ENCODE measurements at places on chromosomes 3 and 15.

- peak; percentile 57 for DNase-seq
Measured at GRCh38 chr3:32797776-32798175, 20.0 kb upstream of the TRIM71 start.

DNA sequence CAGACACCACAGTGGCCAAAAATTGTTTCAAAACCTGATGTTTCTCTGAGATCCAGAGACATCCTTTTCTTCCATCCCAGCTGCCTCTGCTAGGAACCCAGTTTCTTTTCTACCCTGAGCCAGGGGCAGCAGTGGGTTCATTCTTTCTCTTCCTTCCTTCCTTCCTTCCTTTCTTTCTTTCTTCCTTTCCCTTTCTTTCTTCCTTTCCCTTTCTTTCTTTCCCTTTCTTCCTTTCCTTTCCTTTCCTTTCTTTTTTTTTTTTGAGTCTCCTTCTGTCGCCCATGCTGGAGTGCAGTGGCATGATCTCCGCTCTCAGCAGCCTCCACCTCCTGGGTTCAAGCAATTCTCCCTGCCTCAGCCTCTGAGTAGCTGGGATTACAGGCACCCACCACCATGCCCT lies 30.7 kb upstream of the COPG1 start:
- no peak for DNase-seq

- peak; percentile 45 for DNase-seq
Measured at GRCh38 chr15:25501828-25502446, 63.1 kb upstream of the UBE3A start.

DNA sequence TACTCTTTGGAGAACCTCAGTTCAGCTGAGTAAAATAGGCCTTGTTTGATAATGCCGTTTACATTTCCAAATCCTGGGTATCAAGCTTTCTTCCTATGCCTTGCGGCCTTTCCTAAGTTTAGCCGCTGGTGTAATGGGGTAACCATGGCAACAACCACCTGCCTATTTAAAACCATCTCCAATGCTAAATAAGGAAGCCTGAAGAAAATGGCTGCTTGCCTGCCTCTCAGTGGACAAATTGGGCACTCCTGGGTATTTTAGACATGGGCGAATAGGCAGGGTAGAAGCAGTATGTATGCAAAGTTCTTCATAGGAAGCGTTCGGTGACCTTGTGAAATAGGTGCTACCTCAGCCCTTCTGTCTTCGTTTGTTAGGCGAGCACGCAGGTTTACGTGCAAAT lies 122.7 kb downstream of the DGKG start:
- peak; percentile 50 for DNase-seq

- no peak for DNase-seq
Measured at GRCh38 chr3:33940736-33941135, 142.3 kb downstream of the PDCD6IP start.

DNA sequence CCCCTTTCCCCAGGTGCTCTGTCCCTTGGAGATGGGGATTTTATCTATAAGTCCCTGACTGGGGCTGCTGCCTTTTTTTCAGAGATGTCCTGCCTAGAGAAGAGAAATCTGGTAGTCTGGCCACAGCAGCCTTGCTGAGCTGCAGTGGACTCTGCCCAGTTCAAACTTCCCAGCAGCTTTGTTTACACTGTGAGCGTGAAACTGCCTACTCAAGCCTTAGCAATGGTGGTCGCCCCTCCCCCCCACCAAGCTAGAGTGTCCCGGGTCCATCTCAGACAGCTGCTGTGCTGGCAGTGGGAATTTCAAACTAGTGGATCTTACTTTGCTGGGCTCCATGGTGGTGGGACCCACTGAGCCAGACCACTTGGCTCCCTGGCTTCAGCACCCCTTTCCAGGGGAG lies 38.9 kb downstream of the TMEM266 start:
- peak; percentile 33 for DNase-seq

DNA sequence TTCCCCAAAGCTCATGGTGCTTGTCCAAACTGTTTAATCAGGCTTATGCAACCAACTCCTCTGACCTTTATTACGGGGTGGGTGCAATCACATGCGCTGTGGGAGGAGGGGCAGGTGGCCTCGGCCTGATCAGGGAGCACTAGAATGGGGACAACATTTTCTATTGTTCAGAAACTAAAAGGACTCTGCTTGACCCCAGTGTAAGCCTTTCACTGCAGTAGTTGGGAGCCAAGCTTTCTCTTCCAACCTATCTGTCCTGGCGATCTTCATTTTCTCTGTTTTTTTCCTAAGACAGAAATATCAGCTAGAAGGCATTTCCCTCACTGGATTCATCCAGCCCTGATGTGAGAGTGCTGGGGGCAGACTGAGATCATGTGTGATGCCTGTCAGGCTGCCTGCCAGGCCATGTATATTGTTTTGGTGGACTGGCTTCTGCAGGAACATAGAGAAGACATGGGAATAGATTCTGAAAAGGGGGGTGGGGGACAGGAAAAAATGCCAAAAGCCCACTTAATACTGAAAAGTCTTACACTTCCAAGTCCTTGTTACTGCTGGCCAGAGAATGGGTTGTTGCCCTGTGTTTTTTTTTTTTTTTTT lies 627.0 kb upstream of the TBL1XR1 start:
- no peak for DNase-seq

- DNase-seq, result no peak
Measured at GRCh38 chr3:122067214-122067550, 12.0 kb downstream of the CD86 start.

GRCh38 chr15:95284933-95285421 lies 1045.5 kb upstream of the NR2F2 start:
- DNase-seq, result no peak

DNA sequence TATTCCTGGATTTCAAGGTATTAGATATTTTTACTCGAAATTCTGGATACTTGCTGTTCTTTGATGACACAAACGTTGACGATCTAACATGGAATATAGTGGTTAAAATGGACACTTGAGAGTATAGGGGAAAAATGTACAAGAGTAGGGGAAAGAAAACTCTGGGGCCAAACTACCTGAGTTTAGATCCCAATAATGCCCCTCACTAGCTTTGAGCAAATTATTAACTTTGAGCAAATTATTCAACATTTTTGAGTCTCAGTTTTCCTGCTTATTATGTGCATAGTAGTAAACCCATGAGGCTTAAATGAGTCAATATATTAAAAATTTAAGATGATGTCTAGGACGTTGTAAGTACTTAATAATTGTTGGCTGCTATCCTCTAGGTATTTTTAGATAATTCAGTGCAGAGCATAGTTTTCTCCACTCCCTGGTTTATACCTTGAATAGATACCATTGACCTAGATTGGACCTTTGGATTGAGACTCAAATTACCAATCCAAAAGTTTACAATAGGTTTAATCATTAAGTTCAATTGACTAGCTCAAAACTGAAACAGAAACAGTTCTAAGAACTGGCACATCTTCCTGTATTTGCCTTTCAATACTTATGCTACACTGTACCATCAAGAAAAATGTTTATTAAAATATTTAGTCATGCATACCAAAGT lies 4.5 kb downstream of the ADGRG7 start:
- no peak for DNase-seq
